T-helper 1 cell treated with Interleukin-12 subunit alpha and Interleukin-12 subunit beta and Interleukin-4 antibody, amounts not matched to agents 30 ng/mL and 1 ng/mL, for 36 hours (primary cell): ENCODE measurements at places on chromosomes 3 and 15. TPM values are rescaled to one million over a fixed set of nuclear protein-coding genes. Genes with fewer than 3 reads are reported as not detected.

Gene GOLGA8J
- total RNA-seq, result 0.74 TPM in 1 of 2 replicates, not detected in the other

Gene HRH1
- total RNA-seq, result 0.12 and 0.17 TPM in 2 replicates

Gene SEMA3F
- total RNA-seq, result 0.22 TPM in 1 of 2 replicates, not detected in the other

Gene CRYGS
- 4.7 and 5.5 TPM in 2 replicates for total RNA-seq

Gene ZNF80
- 0.32 and 0.39 TPM in 2 replicates for total RNA-seq

Gene INO80
- total RNA-seq, result 35.2 and 40.5 TPM in 2 replicates

Gene FETUB
- not detected in 2 replicates for total RNA-seq

Gene STRC
- total RNA-seq, result 0.44 and 0.46 TPM in 2 replicates

Gene MUC4
- total RNA-seq, result 0.49 and 0.68 TPM in 2 replicates

Gene PLD1
- 0.85 and 0.88 TPM in 2 replicates for total RNA-seq

Gene RBSN
- total RNA-seq, result 18.1 and 18.7 TPM in 2 replicates

Gene RHO
- not detected in 2 replicates for total RNA-seq

Gene GOLGA6L9
- total RNA-seq, result 1.1 and 1.3 TPM in 2 replicates

Gene MASP1
- total RNA-seq, result not detected in 2 replicates

Gene RASGRF1
- total RNA-seq, result 0.07 and 0.12 TPM in 2 replicates

Gene DOCK3
- 1.5 and 1.6 TPM in 2 replicates for total RNA-seq

Gene HYAL3
- total RNA-seq, result 12.5 and 15.6 TPM in 2 replicates

Gene ARHGEF26
- total RNA-seq, result 0.07 TPM in 2 replicates

Gene KY
- not detected in 2 replicates for total RNA-seq

Gene SLC12A1
- not detected in 2 replicates for total RNA-seq

Gene TM4SF1
- total RNA-seq, result 0.29 and 0.41 TPM in 2 replicates

Gene ADPRH
- 3.9 and 5.8 TPM in 2 replicates for total RNA-seq

Gene REC114
- not detected in 2 replicates for total RNA-seq

Gene DPPA2
- total RNA-seq, result not detected in 2 replicates

Gene CHRD
- not detected in 2 replicates for total RNA-seq
